Mucosa of gallbladder (tissue), 1 donor: ENCODE measurements at places on chromosomes 11 and 22. TPM values are rescaled to one million over a fixed set of nuclear protein-coding genes. Genes with fewer than 3 reads are reported as not detected.

RAG2 gene
- not detected for total RNA-seq

OR56B4 gene
- total RNA-seq, result not detected

ZNF202 gene
- total RNA-seq, result 8.6 TPM

APLNR gene
- 4.0 TPM for total RNA-seq

TENM4 gene
- total RNA-seq, result 8.4 TPM

SLN gene
- total RNA-seq, result not detected

UBQLNL gene
- 0.69 TPM for total RNA-seq

TESMIN gene
- total RNA-seq, result 4.9 TPM

OR56A1 gene
- total RNA-seq, result 0.03 TPM

OR5B2 gene
- not detected for total RNA-seq

HEPN1 gene
- not detected for total RNA-seq

DNA sequence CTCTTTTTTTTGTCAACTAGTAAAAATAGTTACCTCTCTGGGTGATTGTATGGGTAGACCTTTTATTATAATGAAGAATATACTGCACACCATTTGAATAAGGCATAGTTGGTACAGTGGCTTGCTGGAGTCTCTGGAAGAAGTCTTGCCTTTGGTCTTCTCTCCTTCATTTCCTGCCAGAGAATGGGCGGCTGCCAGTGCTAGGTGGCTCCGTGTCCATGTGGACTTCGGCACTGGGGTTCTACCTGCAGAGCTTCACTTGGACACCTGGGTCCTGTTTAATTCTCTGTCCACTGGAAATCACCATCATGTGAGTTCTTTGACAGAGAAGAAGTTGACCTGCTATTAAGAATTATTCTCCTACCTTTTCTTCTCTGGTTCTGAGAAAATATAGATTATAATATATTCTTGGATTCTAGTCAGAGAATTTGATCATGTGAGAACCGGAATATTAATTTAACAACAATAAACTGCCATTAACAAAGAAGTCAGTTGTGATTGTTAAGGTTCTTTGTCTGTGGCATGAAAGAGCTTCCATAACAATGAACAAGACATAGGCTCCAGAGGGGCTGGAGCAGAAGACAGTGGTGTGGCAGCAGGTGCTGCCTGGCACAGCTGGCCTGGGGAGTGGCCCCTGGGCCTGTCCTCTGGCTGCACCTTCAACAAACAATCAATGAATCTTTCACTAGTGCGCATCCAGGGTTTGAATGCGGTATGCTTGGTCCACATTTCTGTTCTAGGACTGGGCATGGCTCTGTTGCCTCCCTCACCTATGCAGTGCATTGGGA is 77.5 kb downstream of the PPFIBP2 start:
- DNase-seq, result no peak

GRCh38 chr22:27799827-27800249 is 1.7 kb downstream of the MN1 start:
- no peak for DNase-seq

- DNase-seq, result no peak
These were observed 24.7 kb upstream of the MTMR2 start for GRCh38 chr11:95948637-95949036.

- DNase-seq, result no peak
These were observed 7.5 kb downstream of the TCF20 start for GRCh38 chr22:42262964-42263363.

GRCh38 chr11:67665541-67666302 is 8.7 kb downstream of the ALDH3B2 start:
- no peak for DNase-seq

GRCh38 chr11:100229086-100229485 is 458.0 kb upstream of the ARHGAP42 start:
- DNase-seq, result no peak

DNA sequence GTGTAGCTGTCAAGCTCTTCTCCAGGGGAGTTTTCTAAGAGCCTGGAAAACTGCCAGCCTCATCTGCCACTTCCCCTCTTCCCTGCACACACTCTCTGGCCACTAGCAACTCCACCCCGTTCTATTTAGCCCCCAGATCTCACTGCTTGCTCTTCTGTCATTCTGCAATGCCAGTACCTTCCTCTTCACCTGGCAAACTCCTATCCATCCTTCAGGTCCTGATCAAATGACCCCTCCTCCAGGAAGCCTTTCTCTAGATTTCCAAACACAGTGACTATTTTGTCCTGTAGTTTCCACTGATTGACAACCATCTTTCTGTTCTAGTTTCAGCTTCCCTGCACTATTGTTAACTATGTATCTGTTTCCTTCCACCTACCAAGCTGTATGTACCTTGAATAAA is 437.7 kb downstream of the SOX6 start:
- DNase-seq, result no peak

DNA sequence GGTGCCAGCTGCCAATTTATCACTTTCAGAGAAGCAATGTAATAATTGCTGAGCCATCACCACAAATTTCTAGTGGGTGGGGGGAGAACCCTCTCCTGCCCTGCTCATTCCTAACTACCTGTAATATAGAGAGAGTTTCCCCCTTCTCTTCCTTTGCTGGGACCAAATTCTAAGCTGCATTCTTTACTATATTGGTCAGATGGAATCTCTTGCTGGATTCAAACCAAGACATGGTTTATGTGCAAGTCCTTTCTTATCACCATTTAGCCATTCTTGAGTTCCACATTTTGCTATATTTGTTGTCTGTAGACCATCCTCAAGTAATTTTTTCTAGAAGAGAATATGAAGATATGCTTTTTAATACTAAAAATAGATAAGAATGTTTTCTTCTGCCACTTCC is 452.1 kb downstream of the MN1 start:
- no peak for DNase-seq

- DNase-seq, result no peak
These were observed 47.9 kb upstream of the YWHAH start for GRCh38 chr22:31896472-31896871.

DNA sequence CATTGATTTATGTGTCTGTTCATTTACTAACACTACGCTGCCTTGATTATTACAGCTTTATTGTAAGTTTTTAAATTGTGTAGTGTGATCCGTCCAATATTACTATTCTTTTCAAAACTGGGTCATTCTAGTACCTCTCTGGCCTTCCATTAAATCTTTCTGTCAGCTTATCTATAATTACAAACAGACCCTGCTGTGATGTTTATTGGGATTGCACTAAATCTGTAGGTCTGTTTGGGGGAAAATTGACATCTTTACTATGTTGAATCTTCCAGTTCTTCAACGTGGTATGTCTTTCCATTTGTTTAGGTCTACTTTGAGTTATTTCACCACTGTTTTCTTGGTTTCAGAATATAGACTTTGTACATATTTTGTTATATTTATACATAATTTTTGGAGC is 15.6 kb downstream of the CABIN1 start:
- no peak for DNase-seq

DNA sequence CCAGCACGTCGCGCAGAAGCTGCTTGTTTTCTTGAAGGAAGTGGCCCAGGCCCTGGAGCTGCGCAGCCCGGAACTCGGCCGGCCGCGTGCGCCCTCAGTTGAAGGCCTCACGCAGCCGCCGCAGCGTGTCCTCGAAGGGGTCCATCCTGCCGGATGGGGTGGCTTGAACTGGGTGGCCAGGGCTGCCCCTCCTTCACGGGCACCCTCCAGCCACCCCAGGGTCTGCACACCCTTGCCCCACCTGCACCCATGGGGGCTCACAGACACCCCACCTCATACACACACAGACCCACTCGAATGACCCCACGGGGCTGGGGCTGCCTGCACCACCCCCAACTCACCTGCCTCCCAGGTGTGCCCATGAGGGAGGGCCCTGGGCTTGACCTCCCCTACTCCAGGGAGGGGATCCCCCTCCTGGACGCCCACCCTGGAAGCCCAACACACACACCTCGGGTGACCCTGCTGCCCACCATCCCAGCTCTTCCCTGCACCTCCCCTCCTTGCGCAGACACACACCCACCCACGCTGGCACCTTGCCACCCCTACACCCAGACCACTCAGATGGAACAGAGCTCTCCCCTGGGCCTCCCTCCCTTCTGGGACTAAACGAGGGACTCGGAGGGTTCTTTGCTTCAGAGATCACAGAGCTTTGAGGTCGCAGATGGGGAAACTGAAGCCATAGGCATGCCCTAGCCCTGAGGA is 6.8 kb downstream of the ALDH3B2 start:
- DNase-seq, result no peak

DNA sequence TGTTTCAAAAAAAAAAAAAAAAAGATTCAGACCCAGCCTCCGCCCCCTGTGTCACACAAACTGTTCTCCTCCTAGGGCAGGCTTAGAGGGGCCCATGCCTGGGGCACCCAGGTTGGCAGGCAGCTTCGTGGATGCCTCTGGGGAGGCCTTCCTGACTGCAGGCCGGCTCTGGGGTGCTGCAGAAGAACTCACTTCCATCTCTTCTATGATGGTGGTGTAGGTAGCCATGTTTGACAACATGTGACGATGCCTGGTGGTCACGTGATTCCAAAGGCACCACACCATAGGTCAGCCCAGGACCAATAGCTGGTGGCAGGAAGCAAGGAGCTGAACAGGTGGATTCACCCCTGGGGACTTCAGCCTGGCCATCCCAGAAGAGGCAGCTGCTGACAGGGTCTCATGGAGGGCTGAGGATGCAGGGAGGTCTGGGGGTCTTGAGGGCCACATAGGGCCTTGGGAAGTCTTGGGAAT is 24.1 kb upstream of the CELSR1 start:
- DNase-seq, result no peak

DNA sequence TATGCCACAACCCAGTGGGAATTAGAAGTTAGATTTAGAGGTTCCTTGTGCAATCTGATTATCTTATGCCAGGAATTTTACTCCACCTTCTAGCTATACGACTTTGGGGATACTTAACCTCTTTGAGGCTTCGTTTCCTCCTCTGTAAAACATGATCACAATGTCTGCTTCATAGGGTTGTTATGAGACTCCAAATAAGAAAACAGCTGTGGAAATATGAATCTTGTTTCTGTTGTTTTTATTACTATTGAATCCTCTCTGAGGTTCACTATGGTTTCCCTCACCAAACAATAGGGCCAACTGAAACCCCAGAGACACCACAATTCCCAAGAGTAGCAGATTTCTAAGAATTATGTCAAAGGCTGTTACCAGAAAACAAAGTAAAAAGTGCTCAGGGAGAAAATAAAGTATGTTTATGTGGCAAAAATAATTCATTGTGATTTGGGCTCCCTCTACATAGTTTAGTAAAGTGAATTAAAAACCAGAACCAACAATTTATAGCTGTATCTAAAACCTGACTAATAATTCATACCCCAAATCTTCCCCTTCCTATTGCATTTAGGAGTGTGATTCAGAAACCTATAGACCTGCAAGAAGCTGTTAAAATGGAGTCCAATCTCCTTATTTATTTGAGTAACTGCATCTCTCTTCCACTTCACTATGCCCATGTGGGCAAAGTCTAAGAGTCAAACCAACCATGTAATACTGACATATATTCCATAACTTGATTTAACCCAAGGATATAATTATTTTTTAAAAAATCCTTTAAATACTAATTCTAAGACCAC is 38.4 kb downstream of the AMBRA1 start:
- no peak for DNase-seq

GRCh38 chr11:43467958-43468357 is 109.2 kb downstream of the TTC17 start:
- no peak for DNase-seq

GRCh38 chr11:70230151-70230839 is 27.2 kb downstream of the FADD start:
- DNase-seq, result no peak

DNA sequence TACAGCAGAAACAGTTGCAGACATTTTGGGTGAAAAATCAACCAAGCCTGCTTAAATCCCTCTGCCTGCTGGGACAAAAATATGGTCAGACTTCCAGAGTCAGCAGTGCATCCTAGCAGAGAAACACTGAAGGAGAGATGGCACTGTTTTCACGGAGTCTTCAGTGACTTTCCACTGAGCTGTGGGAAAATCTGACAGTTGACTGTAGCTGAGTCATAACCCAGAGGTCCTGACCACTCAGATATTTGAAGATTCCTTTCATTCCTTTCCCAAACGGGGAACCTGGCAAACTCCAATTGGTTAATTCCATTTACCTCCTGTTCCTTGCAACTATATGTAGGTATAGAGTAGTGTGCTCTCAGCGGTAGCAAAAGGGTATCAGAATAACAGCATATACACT is 20.9 kb upstream of the UPB1 start:
- no peak for DNase-seq

- DNase-seq, result no peak
These were observed 15.0 kb upstream of the YWHAH start for GRCh38 chr22:31929167-31929930.

DNA sequence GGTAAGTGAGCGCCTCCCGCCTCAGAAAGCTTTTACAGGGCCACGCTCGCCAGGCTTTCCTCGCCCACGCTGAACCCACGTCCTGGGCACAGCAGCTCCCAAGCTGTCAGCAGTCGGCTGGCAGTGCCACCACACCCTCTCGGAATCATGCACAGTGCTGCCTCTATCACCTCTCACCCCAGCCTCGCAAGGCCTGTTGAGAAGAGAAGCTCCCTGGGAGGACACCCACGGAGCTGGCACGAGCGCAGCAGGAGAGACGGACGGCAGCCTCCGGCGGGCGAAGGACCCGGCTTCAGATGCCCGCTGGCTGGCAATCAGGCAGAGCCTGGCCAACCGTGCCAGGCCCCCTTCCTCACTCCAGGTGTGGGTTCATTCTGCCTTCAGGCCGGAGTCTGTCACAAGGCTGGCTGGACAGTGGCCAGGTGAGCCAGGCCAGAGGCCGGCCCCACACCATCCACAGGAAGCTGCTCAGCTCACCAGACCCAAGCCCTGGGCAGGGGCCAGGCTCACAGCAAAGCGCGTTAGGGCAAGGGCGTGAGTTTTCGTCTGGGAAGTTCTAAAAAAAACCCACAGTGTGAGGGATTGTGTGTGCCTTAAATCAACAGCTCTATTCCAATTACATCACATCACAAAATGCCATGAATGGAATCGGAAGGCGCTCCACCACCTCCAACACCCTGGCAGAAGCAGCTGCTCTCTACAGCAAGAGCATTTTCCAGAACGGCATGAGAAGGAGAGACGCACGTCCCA is 33.2 kb downstream of the TOLLIP start:
- DNase-seq, result no peak

GRCh38 chr22:28907311-28908008 is 24.1 kb downstream of the ZNRF3 start:
- no peak for DNase-seq

GRCh38 chr11:67584205-67584880 is 731 bp downstream of the GSTP1 start:
- peak; percentile 79 for DNase-seq

GRCh38 chr22:17540481-17540880 is 22.8 kb upstream of the SLC25A18 start:
- DNase-seq, result no peak

DNA sequence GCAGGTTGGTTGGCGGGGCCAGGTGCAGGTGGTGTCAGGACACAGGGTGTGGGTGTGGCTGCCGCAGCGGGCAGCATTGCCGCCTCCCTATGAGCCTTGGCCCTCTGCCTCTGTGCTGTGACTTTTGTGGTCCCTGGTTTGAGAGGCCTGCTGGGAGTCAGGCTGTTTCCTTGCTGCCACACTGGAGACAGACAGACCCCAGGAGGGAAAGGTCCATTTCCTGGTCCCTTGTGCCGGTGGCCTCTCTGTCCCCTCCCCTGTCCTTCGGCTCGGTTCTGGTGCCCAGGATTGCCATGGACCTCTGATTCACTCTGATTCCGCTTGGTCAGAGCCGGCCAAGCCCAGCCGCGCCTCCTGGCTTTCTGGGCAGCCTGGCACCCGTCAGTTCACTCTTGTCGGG is 196.9 kb downstream of the TBC1D22A start:
- no peak for DNase-seq
